GOT3 (cell line): ENCODE measurements at places on chromosomes 4 and X.

GRCh38 chr4:74230902-74231499, 73.1 kb downstream of the MTHFD2L start:
- DNase-seq: peak; percentile 39

- no peak for DNase-seq
These were observed 54.9 kb downstream of the UBQLN2 start for GRCh38 chrX:56618323-56618722.

DNA sequence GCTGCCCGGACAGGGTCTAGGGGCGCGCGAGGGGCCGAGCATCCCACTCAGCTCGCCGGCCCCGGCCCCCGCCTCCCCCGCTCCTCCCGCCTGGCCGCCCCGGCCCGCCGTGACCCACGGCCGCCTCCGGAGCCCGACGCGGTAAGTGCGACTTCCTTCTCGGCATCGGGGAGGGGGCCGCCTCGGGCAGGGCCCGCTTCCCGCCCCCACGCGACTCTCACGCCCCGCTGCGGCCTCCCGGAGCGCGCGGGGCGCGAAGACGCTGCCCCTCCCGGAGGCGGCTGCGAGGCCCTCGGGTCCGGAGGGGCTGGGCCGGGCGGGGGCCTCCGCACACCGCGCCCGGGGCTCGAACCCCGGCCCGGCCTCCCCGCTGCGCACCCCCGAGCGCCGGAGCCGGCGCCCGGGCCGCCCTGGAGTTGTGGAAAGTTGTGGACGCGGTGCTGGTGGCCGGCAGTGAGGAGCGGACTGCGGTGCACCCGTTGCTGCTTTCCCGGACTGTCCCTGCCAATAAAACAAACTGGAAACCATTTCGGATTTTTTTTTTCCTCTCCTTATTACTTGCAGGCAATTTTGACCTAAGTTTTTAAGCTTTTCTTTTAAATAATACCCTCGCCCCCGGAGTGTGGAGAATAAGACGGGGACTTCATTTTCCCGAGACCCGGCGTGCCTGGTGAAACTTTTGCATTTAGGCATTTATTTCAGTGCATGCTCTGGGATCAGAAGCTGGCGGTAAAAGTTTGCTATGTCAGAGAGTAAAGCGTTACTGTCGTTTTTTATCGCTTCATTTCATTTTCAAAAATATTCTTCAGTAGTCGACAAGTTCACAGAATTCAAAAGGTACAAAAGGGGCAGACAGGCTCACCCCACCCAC, 13.0 kb upstream of the TMEM156 start:
- DNase-seq: peak; percentile 47

- DNase-seq: no peak
These were observed 82.1 kb downstream of the PPEF2 start for GRCh38 chr4:75820197-75820596.
